Fibroblast of the aortic adventitia (primary cell): ENCODE measurements at places on chromosomes 12 and 14.

DNA sequence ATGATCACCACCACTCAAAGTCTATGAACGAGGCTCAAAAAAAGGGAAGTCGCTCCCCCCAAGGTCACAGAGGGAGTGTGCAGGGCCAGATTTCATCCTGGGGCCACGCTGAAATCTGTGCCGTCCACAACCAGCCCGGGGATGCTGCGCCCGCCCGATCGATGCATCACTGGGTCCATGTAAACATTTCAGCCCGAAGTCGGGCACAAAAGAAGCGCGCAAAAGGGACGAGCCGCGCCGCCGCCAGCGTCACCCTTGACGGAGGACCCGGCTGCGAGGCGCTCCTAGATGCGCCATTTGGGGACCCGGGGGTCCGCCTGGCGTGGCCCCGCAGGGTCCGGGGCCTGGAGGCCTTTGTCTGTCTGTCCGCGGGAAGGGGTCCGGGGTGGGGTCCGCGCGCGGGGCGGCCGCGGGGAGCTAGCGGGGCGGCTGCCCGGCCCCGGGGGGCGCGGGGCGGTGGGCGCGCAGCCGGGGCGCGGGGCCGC, 503 bp downstream of the FBXO21 start:
- DNase-seq, result peak; percentile 21

DNA sequence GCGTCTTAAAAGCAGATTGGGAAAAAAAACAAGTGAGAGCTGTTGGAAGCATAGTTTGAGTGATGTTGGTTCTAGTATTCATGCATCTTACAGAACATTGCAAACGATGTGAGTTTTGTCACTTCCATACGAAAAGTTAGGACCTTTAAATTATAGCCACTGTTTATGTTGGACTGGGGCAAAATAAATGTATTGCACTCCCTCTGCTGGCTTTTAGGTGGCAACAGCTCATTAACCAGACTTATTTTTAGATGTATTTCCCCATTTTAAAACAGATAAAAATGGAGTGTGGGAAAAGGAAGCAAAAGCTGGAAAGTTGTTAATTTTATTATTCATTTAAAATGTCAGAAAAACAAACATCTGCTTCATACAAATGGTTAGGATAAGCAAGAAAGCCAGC, 111.9 kb downstream of the LGR5 start:
- DNase-seq, result peak; percentile 50

GRCh38 chr14:60974090-60974651, 6.7 kb downstream of the TRMT5 start:
- no peak for DNase-seq

GRCh38 chr12:117832459-117833457, 136.0 kb downstream of the KSR2 start:
- DNase-seq, result no peak

DNA sequence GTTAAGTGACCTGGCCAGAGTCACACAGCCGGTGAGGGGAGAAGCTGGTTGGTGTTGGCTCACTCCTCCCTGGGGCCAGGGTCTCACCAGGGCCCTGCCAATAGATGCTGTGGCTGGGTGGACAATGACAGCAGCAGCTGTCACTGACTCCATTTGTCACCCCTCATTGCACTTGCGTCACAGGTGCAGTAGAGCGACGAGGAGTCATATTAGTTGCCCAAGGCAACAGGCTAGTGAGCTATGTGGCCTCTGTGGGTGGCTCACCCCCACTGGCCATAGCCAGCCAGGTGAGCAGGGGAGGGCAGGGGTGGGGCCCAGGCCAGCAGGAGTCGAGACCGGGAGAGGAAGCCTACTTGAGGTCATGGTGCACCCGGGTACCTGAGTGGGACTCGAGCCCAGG, 9.7 kb downstream of the SLC25A47 start:
- no peak for DNase-seq

DNA sequence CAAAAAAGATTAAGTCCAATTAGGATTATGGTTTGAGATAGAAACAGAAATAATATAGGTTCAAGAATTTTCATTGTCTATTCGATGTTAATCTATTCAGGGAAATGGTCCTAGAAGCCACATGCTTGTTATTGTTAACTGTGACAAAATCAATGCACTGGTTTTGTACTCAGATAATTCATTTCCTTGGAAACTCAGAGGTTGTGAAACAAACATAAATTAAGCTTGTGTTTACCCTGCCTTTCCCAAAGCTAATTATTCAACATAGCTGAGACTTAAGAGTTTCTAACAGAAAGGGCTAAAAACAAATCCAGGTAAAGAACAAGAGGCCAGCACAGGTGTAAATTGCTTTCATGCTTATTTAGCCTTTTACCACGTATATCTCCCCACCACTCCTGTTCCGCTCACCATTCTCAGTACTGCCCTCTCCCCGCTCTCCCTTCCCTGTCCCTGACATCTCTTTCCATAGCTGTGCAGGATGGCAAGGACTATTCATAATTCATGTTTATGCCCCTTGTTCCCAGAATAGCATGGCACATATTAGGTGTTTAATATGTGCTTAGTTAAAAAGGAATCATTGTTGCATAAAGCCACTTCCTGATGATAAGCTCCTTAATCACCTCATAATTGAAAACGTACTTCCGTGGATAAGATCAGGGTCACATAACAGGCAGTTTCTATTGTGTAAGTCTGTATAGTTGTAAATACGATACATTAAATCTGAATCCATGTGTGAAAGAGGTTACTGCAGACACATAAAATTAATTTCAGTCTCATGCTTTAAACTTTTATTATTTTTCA, 131.8 kb upstream of the USP15 start:
- no peak for DNase-seq

GRCh38 chr12:42706321-42706720, 116.8 kb upstream of the PRICKLE1 start:
- DNase-seq, result no peak

GRCh38 chr14:71416392-71416791, 509.1 kb downstream of the PCNX1 start:
- DNase-seq, result no peak
